ENCODE measurements at places on chromosomes 5 and 9.

DNA sequence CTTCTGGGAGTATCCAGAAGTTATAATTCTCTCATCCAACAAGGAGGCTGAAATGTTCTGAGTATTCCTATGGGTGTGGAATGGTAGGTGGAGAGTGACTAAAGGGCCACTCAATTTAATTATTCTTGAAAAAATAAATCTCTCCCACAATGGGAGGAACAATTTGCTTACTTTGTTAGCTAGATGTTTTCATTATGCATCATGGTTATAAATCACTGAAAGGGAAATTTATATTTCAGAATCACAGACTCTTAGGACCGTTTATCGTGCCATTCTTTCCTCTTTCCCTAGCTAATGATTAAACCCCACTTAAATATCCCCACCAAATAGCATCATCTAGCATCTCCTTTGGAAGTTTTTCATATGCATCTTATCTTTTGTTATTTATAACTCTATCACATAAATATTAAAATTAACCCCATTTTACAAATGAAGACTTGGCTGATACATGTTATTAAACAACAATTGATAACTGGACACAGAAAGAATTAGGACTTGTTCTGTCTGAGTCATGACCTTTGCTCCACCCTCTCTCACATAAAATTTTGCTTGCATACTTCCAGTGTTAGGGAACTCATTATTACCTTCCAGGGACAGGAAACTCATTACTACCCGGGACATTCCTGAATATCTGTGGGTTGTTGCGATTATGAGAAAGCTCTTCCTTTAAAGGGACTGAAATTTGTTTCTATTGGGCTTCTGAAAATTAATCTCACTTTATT lies 94.9 kb upstream of the NMUR2 start:
- no peak for DNase-seq

DNA sequence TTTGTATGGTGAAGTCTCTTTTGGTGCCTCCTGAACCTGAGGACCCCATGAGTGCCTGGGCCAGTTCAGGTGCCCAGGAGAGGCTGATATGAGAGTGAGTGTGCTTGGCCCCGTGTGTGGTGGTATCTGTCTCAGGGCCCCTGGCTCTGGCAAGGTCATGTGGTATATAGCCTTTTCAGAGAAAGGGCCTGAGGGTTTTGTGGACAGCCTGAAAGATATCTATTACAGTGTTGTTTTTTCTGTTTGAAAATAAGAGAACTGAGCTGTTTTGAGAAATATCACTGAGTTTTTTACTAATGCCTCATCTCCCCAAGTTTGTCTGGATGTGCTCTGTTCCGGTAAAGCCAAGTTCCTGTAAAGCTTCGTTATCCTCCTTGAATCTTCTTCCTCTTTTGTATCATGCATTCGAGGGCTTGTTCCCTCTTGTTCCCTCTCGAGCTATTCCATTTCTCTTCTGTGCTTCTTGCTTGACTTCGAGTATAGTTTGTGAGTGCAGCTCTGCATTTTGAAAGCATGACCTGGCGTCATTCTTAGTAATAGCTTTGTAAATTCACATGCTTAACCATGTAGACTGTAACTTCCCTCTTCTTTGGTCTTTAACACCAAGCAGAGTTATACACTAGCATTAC lies 122.3 kb downstream of the MAST4 start:
- DNase-seq = no peak

GRCh38 chr9:124353811-124354274 lies 61.4 kb downstream of the PSMB7 start:
- no peak for DNase-seq

DNA sequence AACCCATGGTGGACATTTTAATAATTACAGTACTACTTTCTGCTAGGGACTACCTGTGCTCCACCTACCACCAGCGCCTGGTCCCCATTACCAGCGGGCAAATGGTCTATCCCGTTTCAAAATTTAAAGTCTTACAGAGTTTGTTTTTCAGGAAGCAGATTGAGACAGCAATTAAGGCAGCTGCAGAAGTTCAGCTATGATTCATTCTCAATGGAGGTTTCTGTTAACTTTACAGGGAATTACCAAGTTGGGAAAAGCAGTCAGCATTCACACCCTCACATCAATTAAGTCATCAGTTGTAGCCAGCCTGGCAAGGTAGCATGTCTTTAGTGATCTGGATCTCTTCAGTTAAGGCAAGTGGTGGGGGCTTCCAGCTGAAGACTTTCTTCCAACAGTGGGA lies 410.6 kb upstream of the DAB2 start:
- no peak for DNase-seq

DNA sequence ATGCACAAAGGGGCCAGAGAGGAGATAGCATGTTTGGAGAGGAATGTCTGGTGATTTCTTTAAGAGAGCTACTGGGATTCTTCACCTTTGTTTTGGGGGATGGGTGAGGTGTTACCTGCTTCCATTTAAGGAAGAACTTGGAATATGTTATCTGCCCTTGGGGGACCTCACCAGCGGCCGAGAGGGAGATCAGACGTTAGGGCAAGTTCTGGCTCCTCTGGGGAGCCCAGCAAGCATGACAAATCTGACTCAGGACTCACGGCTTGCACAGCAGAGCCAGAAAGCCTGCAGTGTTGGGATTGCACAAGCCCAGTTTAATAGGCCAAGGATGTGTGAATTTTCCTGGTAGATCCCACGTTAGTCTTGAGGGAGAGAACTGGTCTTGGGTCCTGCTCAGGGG lies 40.3 kb downstream of the SLC28A3 start:
- no peak for DNase-seq

DNA sequence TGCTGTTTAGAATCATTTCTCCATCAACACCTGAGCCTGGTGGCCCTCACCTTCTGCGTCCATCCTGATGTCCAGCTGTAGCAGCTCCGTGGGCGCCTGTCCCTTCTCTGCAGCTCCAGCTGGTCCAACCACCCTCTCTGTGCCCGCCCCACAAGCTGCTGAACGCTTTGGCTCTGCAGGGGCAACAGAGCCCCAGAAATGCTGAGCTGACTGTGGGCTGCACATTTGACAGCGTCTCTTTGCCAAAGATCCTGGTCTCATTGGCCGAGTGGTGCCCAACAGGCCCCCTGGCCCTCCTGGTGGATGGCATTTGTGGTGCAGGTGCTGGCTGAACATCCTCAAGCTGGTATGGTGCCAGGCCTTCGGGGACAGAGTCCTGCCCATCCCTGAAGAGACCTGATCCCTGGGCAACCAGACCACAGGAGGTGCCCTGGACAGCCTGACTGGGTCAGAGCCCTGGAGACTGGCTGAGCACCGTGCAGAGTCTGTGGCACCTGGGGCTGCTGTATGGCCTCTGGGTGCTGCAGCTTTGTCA lies 25.3 kb upstream of the CEP72 start:
- DNase-seq = no peak

GRCh38 chr9:26802921-26803320 lies 89.7 kb downstream of the CAAP1 start:
- DNase-seq = no peak

DNA sequence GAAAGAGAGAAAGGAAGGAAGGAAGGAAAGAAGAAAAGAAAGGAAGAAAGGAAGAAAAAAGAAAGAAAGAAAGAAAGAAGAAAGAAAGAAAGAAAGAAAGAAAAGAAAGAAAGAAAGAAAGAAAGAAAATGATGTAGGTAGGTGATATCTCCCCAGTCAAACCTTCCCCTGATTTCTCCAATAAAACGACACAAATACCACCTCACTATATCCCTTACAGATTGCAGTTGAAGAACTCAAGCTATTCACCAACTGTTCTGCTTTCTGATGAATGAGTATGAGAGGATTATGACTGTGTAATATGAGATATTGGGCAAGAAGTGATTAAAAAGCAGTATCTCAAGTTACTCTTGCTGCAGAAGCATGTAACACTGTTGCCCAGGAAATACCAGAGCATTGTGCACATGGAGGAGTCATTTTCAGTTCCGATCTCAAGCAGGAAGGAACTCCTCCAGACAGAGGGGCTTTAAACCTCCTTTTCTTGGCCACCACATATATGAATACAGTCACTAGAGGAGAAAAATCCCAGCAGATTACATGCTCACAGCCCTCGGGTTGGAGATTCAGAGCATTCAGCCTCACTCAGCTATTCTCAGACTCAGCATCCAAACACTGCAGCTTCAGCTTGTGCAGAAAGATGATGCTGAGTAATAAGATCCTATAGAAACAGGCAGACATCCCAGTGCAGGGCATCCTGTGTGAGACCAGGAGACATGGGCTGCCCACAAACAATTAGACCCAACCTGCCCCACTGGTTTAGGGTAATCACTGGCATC lies 61.4 kb downstream of the UGCG start:
- DNase-seq = no peak

DNA sequence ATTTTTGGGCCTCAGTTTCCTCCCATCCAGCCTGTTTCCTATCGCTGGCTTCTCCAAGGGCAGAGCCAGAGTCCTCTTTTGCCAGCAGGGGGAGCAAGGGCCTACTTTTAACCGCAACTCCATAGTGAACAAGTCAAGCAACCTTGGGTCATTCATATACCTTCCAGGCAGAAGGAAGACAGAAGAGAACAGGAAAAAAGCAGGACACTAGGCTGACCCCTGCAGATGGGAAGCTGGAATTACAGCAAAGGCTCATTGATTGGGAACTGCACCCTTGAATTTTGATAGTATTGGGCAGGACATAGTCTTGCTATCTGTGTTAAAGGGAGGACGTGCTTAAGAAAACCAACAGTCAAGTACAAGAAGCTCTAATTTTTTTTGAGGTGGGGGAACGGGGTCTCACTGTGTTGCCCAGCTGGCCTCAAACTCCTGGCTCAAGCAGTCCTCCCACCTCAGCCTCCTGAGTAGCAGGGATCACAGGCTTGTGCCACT lies 30.1 kb downstream of the QRFP start:
- DNase-seq = peak; percentile 6

GRCh38 chr5:139820130-139820529 lies 24.5 kb downstream of the PSD2 start:
- DNase-seq = no peak

GRCh38 chr9:135575995-135576631 lies 14.6 kb downstream of the PAEP start:
- DNase-seq = no peak

GRCh38 chr5:124634741-124635323 lies 111.6 kb downstream of the ZNF608 start:
- no peak for DNase-seq

DNA sequence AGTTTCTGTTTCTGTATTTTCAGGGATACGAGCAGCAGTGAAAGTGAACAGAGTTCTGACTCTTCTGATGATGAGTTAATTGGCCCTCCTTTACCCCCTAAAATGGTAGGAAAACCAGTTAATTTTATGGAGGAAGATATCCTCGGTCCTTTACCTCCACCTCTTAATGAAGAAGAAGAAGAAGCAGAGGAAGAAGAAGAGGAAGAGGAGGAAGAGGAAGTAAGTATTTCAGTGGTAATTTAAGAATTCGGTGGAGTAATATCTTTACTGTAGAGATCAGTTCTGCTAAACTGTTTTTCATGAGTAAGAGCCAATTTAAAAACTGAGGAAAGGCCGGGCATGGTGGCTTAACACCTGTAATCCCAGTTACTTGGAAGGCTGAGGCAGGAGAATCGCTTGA lies 17.2 kb downstream of the WDR70 start:
- no peak for DNase-seq

GRCh38 chr9:114461468-114461867 lies 43.8 kb downstream of the WHRN start:
- no peak for DNase-seq

GRCh38 chr5:119274030-119274766 lies 81.6 kb upstream of the TNFAIP8 start:
- DNase-seq = no peak

GRCh38 chr9:94014920-94015319 lies 59.8 kb upstream of the BARX1 start:
- DNase-seq = no peak

- DNase-seq = no peak
Measured at GRCh38 chr9:1522219-1522767, 472.1 kb downstream of the DMRT2 start.

DNA sequence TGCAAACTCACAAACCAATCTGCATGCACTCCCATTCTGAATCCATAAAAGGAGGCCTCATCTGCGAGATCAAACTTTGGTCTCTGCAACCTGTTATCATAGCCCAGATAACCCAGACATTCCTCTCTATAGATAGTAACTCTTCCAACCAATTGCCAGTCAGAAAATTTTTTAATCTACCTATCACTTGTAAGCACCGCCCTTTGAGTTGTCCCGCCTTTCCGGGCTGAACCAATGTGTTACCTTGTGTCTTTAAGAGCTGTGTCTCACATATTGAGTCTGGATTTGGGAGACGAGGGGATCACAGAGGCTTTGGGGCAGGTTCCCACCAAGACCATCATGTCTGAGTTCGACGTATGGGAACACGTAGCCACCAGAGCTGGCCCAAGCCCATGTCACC lies 91.1 kb upstream of the PPP1R26 start:
- DNase-seq = no peak

DNA sequence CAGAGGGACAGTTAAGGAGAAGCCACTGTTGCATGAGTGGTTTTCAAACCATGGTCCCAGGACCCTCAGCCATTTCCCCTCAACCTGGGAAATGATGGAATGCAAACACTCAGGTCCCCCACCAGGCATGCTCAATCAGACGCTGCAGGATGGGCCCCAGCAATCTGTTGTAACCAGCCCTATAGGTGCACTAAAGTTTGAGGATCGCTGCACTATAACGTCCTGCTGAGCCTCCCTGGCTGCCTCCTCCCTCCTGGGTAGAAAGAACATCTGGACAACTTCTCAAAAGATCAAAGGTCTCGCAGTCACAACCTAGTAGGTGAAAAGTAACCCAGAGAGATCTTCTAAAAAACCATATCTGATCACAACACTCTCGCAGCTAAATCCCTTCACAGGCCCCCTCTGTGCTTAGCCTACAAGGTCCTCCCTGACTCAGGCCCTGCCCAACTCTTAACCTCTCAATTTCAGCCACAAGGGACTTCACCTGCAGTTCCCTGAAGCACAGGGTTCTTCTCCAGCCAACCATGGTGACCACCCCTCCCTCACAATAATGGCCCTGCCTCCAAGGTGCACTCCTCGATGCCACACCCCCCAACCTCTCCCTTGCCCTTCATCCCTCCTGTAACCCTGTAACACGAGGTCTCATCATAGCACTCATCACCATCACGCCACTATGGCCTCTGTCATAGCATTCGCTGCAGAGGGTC lies 3.5 kb downstream of the SHB start:
- DNase-seq = no peak

GRCh38 chr9:36623280-36623679 lies 50.6 kb downstream of the MELK start:
- DNase-seq = no peak

GRCh38 chr9:25681266-25681665 lies 3.0 kb upstream of the TUSC1 start:
- DNase-seq = no peak

GRCh38 chr9:27701587-27701986 lies 128.3 kb upstream of the C9orf72 start:
- no peak for DNase-seq

GRCh38 chr5:115949096-115949495 lies 13.2 kb upstream of the LVRN start:
- no peak for DNase-seq

- DNase-seq = no peak
Measured at GRCh38 chr5:2542821-2543220, 208.7 kb downstream of the IRX2 start.

DNA sequence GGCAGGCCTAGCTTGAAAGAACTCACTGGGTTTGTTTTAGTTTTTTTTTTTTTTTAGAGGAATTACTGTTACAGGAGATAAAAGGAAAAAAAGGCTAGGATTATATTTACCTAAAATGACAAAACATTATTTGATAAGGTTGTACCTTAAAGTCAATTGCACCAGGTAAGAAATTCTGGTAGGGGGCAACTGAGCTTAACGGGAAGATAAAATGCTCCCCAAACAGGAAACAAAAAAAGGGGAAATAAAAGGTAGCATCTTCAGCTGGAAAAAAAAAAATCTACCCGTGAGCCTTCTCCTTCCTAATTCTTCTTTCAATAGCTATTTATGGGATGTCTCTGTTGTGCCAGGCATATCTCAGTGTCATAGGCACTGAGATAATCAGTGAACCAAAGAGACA lies 164.5 kb downstream of the PIK3R1 start:
- no peak for DNase-seq
